CD4-positive, alpha-beta T cell (primary cell): ENCODE measurements at places on chromosomes 3 and 15. TPM values are rescaled to one million over a fixed set of nuclear protein-coding genes. Genes with fewer than 3 reads are reported as not detected.

Gene NPAP1
- total RNA-seq: not detected

Gene OSTN
- total RNA-seq: not detected

- H3K36me3 ChIP-seq: no peaks in the 10 kb centered on the region
- H3K4me1 ChIP-seq: no peaks in the 10 kb centered on the region
- DNase-seq: no peak
- H3K27ac ChIP-seq: no peak overlapping the region
- no peaks in the 10 kb centered on the region for H3K27me3 ChIP-seq
Observed at GRCh38 chr3:21794291-21794690, 43.3 kb upstream of the ZNF385D start.

Gene FEZF2
- not detected for total RNA-seq

GRCh38 chr3:77171026-77171425, 131.1 kb downstream of the ROBO2 start:
- no peak overlapping the region for H3K4me3 ChIP-seq
- H3K36me3 ChIP-seq: no peaks in the 10 kb centered on the region
- H3K4me1 ChIP-seq: no peaks in the 10 kb centered on the region
- no peak overlapping the region for H3K27ac ChIP-seq

- H3K4me3 ChIP-seq: no peak overlapping the region
- no peak for DNase-seq
- H3K27ac ChIP-seq: no peak overlapping the region
- no peaks in the 10 kb centered on the region for H3K4me1 ChIP-seq
Observed at GRCh38 chr3:98613616-98614015, 20.2 kb upstream of the CPOX start.

- H3K27ac ChIP-seq: no peak overlapping the region
- no peak for DNase-seq
- no peak overlapping the region for H3K4me3 ChIP-seq
- no peaks in the 10 kb centered on the region for H3K4me1 ChIP-seq
- H3K36me3 ChIP-seq: no peaks in the 10 kb centered on the region
Observed at GRCh38 chr15:73425510-73425909, 17.5 kb upstream of the REC114 start.

Gene DUOX2
- total RNA-seq: 0.08 TPM

Gene KBTBD12
- not detected for total RNA-seq

DNA sequence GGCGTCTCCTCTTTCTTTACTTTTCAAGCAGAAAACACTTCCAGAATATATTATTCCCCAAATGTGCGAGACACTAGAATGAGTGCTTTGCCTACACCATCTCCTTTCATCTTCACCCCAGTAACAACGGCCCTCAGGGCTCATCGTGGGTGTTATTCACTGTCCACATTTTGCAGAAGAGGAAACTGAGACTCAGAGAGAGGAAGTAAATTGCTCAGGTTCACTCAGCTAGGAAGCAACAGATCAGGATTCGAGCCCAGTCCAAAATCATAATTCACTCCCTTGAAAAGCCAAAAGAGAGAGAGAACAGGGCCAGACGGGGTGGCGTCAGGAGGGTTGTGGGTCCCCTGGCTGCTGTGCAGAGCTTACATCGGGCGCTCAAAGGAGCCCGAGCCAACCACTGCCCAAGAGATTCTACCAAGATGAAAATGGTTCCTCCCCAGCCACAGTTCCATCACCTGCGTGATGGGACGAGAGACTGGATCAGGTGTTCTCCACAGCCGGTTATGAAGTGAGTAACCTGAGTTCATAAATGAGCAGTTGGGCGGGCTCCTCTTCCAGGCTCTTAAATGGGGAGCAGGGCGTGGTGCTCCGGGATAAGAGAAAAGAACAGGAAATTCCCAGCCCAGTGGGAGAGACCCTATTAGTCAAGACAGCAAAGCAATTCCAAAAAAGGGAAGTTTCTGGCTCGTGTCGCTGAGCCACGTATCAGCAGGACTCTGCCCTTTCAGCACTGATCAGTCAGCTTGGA, 48.6 kb upstream of the FLNB start:
- peak; percentile 64 for DNase-seq
- no peak overlapping the region for H3K27ac ChIP-seq
- H3K4me3 ChIP-seq: no peak overlapping the region
- no peaks in the 10 kb centered on the region for H3K27me3 ChIP-seq

GRCh38 chr3:171072432-171072831, 45.9 kb upstream of the SLC2A2 start:
- H3K27ac ChIP-seq: no peak overlapping the region
- no peak overlapping the region for H3K4me3 ChIP-seq
- peaks cover 85% of the 10 kb centered on the region for H3K36me3 ChIP-seq

- peaks cover 3% of the 10 kb centered on the region for H3K4me1 ChIP-seq
- no peaks in the 10 kb centered on the region for H3K36me3 ChIP-seq
- no peaks in the 10 kb centered on the region for H3K27me3 ChIP-seq
- H3K4me3 ChIP-seq: no peak overlapping the region
- no peak overlapping the region for H3K27ac ChIP-seq
Observed at GRCh38 chr15:77909182-77909940, 168.2 kb downstream of the TBC1D2B start.

Gene PLSCR4
- total RNA-seq: not detected

DNA sequence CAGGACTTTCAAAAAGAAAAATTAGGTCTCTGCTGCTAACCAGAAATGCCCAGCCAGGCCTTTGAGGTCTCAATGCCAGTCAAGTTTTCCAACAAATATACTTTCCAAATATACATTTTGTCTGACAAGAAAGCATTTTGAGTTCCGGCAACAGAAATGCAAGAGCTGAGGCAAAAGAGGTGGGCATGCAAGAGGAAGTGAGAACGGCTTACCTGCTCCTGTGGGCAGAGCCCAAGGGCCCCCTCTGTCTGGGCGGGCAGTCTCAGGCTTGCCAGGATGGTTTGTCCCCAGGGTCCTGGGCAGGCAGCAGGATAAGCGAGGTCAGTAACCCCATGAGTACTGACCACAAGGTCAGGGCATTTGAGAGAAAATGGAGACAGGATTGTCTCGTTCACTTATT, 136.1 kb upstream of the TOPAZ1 start:
- DNase-seq: no peak
- no peaks in the 10 kb centered on the region for H3K36me3 ChIP-seq
- H3K4me1 ChIP-seq: no peaks in the 10 kb centered on the region
- peaks cover 7% of the 10 kb centered on the region for H3K27me3 ChIP-seq

DNA sequence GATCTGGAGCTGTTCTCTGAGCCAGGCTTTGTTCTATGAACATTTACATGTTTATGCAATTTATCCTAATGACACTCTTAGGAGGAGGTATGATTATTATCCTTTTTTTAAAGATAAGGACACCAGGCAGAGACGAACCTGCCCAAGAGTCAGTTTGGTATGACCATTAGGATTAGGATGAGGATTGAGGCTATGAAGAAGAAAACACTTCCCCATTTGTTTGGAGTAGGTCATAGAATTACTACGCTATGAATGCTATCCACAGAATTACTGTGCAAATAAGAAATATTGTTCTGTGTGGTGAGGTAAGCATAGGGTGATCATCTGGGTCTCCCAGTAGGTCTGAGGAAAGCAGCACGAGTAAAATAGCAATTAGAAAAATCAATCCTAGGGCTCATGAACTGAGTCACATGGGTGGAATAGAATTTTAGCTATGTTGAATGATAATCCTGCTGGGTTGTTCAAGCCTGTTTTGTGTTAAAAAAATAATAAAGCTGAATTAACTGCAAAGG, 23.9 kb downstream of the EIF4E3 start:
- H3K4me3 ChIP-seq: no peak overlapping the region
- H3K4me1 ChIP-seq: peaks cover 42% of the 10 kb centered on the region
- H3K27ac ChIP-seq: peak overlapping the region; percentile 16
- H3K36me3 ChIP-seq: peaks cover 52% of the 10 kb centered on the region

DNA sequence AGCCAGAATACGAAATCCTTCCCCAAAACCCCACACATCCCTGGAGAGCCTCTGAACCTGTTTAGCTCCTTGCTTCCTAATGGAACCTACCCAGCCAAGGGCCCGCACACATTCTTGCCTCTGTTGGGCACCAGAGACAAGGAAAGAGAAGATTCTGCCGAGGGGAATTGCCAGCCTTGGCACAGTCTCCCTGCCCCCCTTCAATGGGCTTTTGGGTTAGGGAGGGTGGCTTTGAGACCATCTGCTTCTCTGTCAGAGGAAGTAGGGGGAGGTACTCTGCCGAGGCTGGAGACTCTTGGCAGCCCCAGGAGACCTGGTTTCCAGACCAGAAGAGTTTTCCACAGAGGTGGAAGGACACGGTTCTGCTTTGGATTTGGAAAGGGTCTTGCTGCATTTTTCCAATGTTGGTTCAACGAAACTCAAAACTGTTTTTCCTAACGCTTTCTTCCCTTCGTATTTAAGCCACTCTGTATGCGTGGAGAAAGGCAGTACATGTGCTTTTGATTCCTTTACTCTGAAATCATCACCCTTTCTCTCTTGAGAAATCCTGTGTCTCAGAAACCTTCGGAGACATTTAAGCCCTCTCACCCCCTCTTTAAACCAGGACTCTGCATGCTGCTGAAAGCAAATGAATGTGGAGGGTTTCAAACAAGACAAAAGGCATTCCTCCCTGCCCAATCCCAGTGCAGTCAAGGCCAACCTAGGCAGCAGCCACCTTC, 78.8 kb upstream of the PRR23C start:
- H3K36me3 ChIP-seq: no peaks in the 10 kb centered on the region
- H3K27ac ChIP-seq: no peak overlapping the region
- DNase-seq: no peak
- H3K27me3 ChIP-seq: no peaks in the 10 kb centered on the region

Gene GOLGA8T
- not detected for total RNA-seq

DNA sequence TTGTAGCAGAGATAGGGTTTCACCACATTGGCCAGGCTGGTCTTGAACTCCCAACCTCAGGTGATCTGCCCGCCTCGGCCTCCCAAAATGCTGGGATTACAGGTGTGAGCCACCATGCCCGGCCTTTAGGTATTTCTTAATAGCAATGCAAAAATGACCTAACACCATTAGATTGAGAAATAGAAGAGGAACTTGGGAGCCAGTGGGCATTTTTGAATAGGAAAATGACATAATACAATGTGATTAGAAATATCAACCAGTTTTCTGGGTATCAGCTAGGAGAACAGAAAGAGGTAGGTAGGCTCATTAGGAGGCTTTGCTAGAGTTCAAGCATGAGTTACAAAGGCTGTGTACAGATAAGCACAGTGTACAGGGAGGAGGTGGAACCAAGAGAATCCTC, 101.8 kb upstream of the TBC1D5 start:
- no peaks in the 10 kb centered on the region for H3K36me3 ChIP-seq
- H3K4me1 ChIP-seq: peaks cover 3% of the 10 kb centered on the region
- H3K4me3 ChIP-seq: no peak overlapping the region
- no peaks in the 10 kb centered on the region for H3K27me3 ChIP-seq

Gene CEMIP
- not detected for total RNA-seq

Gene ADAMTSL3
- total RNA-seq: not detected

Gene MAP6D1
- 1.1 TPM for total RNA-seq

GRCh38 chr15:33344111-33344510, 33.3 kb downstream of the RYR3 start:
- no peaks in the 10 kb centered on the region for H3K36me3 ChIP-seq
- no peaks in the 10 kb centered on the region for H3K4me1 ChIP-seq
- H3K27me3 ChIP-seq: peaks cover 2% of the 10 kb centered on the region
- DNase-seq: no peak
- no peak overlapping the region for H3K4me3 ChIP-seq

DNA sequence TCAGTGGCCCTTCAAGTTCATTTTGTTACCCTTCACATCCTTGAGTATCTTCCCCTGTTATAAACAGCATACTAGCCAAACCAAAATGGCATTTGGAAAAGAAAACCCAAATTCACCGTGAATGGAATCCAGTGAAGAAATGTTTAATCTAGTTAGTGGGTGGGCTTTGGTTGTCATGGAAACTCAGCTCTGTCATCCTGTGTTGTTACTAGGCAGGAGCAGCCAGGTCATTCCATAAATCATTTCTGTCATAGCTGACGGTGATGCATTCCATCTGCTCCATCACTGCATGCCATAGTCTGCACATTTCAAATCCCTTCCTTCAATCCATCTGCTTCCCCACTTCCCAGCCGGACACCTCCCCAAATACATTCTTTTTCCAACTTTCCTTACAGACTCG, 140.4 kb upstream of the CGNL1 start:
- H3K4me3 ChIP-seq: no peak overlapping the region
- DNase-seq: no peak
- H3K4me1 ChIP-seq: no peaks in the 10 kb centered on the region
- H3K36me3 ChIP-seq: peaks cover 39% of the 10 kb centered on the region

GRCh38 chr3:193908181-193908744, 227.7 kb upstream of the HES1 start:
- no peak overlapping the region for H3K4me3 ChIP-seq
- no peak for DNase-seq
- H3K4me1 ChIP-seq: peaks cover 13% of the 10 kb centered on the region
- no peak overlapping the region for H3K27ac ChIP-seq

DNA sequence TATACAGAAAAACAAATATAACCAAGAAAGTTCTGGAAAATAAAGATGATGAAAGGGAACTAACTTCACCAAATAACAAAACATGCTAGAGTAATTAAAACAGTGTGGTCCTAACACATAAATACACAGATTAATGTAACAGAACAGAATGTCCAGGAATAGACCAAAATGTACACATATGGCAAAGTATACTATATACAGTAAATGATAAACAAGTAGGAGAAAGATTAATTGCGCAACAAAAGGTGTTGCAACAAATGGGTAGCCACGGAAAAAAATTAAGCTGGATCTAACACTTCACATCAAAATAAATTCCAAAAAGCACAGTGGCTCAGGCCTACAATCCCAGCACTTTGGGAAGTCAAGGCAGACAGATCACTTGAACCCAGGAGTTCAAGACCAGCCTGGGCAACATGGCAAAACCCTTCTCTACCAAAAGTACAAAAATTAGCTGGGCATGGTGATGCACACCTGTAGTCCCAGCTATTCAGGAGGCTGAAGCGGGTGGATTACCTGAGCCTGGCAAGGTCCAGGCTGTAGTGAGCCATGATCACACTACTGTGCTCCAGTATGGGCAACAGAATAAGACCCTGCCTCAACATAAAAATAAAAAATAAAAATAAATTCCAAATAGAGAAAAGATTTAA, 19.8 kb downstream of the SCAP start:
- no peak for DNase-seq
- H3K27me3 ChIP-seq: no peaks in the 10 kb centered on the region
- H3K4me1 ChIP-seq: no peaks in the 10 kb centered on the region
- H3K27ac ChIP-seq: no peak overlapping the region

Gene RAP2B
- 13.8 TPM for total RNA-seq

- peaks cover 4% of the 10 kb centered on the region for H3K4me1 ChIP-seq
- H3K36me3 ChIP-seq: peaks cover 59% of the 10 kb centered on the region
- H3K4me3 ChIP-seq: no peak overlapping the region
- H3K27me3 ChIP-seq: no peaks in the 10 kb centered on the region
Observed at GRCh38 chr15:65583701-65584100, 27.2 kb downstream of the INTS14 start.
